ENCODE measurements at places on chromosomes 1 and 21. TPM values are rescaled to one million over a fixed set of nuclear protein-coding genes. Genes with fewer than 3 reads are reported as not detected.

DNA sequence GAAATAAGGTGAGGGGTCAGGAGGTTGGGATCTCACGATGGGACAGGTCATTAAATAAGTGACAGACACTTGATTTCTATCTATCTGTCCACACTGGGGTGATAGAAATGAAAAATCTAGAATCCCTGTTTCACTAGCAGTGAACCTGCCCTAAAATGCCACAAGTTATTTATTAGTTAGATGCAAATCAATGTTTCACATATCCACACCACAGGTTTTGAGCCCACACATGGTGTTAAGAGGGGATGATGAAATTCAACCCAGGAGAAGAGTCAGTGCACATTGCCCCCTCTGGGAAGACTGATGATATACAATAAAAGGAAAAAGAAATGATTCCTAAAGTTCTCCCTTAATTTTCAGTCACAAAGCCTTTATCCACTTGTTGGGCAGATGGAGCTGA is 10.1 kb upstream of the NTPCR start:
- no peak for DNase-seq

DNA sequence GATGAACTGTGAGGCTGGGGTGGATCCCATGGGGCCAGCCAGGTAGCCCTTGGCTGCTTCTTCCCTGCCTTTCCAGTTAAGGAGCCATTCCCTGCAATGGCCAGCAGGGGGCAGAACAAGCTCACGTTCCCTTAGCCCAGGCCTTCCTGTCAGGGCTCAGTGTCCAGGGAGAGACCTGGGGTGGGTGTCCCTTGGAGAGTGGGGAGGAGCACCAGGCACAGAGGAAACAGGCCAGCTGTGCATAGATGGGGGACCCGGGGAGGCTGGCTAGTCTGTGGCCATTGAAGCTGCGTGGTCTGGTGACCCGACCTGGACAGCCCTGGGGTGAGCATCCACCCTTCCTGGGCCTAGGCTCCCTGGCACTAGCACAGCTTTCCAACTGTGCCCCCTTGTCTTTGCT is 13.2 kb upstream of the EPS8L3 start:
- peak; percentile 92 for DNase-seq

DNA sequence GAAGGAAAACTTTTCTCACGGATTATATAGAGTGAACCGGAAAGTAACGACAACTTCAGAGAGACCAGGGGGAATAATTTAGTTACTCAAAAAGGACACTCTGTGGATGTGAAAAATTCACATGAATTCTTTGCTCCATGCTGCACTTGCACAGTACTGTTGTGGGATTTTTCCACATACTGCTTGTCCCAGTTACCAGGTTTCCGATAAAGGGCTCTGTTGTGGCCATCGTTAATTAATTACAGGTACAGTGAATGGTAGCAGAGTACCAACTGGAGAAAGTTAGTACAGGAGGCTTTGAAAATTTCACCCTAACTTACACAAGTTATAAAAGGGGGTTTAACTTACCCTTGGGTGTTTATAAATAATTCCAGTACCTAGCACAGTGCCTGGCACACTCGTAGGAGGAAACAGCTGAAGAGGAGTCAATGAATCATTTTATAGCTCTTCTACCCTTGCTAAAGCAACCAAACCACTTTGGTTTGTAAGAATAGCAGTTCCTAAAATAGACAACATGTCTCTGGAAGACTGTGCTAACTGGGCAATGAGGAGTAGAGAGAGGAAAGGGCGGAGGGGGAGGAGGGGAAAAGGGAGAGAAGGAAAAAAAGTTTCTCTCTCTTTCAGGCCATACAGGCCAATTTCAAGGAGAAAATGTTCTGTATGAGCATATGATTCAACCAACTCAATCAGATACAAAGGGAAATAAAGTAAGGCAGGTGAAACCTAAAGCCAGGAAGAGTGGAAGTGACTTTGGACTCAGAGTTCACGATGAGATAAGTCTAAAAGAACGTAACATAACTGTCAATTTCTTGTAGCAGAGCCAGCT is 98.3 kb upstream of the MAGI3 start:
- DNase-seq, result no peak

GRCh38 chr1:205932776-205933175 is 10.5 kb downstream of the SLC26A9 start:
- DNase-seq, result no peak

- DNase-seq, result no peak
Measured at GRCh38 chr1:152053375-152053774, 16.6 kb upstream of the S100A11 start.

SMIM11 gene
- total RNA-seq, result 3.9 TPM

PIGR gene
- total RNA-seq, result not detected

Data from Daoy (cell line).